ENCODE measurements at places on chromosomes 16 and 17.

DNA sequence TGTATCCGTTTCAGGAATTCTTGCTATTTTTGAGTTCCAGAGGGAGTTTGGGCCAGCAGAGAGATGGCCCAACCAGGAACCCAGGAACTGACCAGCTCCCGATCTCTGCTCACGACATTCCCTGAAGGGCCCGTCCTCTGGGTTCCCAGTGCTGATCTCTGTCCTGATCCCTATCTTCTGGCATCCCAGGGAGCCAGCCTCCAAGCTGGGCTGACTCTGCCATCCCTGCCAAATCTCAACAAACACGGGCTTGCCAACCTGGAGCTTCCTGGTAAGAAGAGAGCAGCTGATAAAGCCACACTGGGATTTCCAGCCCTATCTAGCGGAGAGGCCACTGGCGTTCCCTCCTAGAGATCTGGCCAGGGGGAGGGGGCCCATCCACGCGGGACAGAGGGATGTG, 16.2 kb downstream of the GPRC5B start:
- no peak for DNase-seq

- no peak for DNase-seq
Observed at GRCh38 chr16:10325783-10326543, 59.9 kb upstream of the ATF7IP2 start.

GRCh38 chr17:68605914-68606313, 4.7 kb upstream of the FAM20A start:
- no peak for DNase-seq

GRCh38 chr17:80466188-80466705, 10.2 kb downstream of the NPTX1 start:
- DNase-seq, result no peak

- no peak for DNase-seq
Observed at GRCh38 chr16:85452364-85453193, 160.5 kb upstream of the GSE1 start.

GRCh38 chr17:36212966-36213365, 2.1 kb downstream of the CCL4L2 start:
- DNase-seq, result no peak

GRCh38 chr17:17535957-17536356, 39.8 kb upstream of the RASD1 start:
- peak; percentile 71 for DNase-seq

DNA sequence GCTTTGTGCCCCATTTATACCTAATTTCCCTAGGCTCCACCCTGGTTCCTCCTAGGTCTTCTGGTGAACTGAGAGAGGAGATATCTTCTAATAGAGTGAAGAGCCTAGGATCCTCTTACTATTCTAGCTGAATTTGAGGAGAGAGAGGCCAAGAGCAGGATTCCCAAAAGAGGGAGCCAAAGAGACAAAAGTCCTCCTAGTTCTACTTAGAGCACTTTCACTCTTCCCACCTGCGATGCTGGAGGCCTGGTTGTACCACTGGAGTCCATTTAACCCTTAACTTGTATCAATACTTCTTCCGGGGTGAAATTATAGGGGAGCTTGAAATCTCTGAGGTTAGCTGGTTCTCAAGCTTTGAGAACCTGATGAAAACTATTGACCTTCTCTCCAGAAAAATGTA, 3.4 kb upstream of the SSH2 start:
- DNase-seq, result peak; percentile 7

GRCh38 chr16:62652441-62653120, 616.3 kb upstream of the CDH8 start:
- no peak for DNase-seq

DNA sequence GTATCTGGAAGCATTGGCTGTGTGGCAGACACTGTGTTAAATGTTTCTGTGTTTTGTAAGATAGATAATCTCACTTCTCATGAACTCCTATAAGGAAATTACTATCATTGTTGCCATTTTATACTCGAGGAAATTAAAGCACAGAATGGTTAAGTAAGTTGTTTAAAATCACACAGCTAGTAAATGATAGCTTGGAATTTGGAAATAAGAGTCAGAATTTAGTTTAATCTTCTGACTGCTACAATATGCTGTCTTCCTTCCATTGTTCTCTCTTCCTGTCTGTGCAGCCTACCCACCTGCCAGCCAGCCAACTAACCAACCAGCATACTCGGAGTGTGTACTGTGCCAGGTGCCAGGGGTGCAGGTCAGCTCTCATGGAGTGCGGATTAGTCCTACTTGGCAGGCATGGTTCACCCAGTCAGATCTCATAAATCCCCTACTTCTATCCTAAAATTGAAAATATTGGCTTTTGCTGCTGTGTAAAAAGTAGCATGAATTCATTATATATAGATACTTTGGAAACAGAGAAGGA, 79.9 kb upstream of the LGALS9 start:
- DNase-seq, result no peak

DNA sequence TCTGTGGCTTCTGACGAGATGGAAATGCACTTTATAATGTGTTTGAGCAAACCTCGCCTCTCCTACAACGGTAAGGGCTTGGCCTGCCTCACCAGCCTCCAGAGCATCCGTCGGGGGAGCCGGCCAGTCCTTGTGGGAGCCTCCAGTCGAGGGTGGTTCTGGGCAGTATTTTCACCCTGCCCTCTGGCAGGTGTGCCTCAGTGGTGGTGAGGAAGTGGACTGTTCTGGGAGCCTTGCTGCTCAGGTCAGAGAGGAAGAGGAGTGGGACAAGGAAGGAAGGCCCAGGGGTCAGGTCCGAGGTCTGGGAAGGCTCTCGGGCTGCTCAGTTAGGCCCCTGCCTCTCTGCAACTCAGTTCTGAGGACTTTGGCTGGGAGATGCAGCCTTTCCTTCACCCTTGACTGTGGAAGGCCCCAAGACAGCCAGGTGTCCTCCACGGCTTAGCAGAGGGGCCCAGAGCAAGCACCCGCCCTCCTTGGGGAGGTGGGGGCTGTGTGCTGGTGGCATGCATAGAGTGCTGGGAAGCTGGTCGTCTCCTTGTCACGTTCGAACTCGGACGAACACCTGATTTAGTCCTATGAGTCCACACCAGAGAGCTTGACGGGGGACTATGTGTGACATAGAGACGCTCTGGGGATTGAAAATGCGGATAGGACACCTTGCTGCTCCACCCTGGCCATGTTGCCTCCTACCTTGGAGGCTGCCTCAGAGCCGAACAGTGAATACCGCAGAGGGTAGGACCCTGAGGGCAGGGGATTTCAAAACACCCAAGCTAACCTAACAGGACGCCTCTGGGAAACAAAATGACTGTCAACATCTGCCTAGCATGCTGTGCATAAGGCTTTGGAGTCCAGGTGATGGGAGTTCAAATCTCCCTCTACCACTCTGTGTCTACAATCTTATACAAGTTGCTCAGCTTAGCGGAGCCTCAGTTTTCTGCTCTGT, 22.7 kb downstream of the LDHD start:
- DNase-seq, result no peak

DNA sequence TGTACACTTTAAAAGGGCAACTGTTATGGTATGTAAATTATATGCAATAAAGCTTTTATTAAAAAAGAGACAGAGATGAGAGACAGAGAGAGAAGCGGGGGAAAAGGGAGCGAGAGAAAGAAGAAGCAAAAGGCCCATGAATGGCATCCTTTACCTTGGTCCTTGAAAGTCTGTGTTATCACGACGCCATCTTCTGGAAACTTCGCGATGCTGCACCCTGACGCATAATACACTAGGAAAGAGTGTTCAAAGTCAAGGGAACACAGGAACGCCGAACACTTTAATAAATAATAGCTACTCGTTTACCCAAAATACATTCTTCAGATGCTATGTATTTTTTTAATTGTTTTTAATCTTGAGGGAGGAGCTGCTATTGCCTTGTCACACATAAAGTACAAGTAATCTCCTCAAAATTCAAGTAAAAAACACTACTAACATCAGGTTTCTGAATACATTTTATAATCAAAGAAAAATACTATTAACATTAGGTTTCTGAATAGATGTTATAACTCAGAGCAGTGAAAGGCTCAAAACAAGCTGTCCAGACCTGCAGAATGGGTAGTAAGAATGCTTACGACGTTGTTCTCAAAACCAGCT, 23.0 kb upstream of the SLC38A8 start:
- peak; percentile 65 for DNase-seq

DNA sequence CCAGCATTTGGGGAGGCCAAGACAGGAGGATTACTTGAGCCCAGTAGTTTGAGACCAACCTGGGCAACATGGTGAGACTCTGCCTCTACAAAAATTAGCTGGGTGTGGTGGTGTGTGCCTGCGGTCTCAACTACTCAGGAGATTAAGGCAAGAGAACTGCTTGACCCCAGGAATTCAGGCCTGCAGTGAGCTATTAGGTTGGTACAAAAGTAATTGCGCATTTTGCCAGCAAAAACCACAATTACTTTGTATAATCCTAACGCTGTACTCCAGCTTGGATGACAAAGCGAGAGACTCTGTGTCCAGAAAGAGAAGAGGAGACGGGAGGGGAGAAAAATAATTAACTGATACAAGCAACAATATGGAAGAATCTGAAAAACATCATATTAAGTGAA, 32.7 kb downstream of the YWHAE start:
- DNase-seq, result no peak

GRCh38 chr17:70307430-70308225, 138.3 kb downstream of the KCNJ2 start:
- DNase-seq, result peak; percentile 13

DNA sequence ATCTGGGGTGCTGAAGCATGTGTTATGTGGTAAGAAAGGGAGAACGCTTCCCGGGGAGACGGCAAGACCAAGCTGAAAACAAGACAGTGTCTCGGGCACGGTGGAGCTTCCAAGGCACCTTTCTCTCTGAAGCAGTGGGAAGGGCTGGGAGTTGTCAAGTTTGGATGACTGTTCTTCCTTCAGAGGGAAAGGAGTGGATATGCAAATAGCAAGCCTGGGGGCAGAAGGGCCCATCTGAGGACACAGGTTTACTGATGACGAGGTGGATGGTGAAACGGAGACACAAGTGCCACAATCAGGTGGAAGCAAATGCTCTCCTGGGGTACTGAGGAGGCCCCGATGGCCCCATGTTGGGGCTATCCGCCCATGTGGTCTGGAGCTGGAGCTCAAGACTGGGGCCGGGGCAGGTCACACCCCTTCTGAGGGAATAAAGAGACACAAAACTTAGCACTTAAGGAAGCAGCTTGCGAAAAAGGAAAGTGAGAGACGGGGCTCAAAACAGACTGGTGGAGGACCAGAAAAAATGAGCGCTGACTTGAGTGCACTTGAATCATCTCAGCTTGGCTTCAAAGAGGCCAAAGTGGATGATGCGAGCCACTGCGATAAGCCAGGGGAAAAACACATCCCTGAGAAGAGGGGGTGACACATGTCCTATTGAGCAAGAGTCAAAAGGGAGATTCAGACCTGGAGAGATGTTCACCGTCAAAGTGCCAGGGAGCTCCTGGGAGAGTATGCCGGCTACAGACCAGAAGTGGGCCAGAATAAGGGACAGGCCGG, 34.8 kb upstream of the MTSS2 start:
- DNase-seq, result no peak

DNA sequence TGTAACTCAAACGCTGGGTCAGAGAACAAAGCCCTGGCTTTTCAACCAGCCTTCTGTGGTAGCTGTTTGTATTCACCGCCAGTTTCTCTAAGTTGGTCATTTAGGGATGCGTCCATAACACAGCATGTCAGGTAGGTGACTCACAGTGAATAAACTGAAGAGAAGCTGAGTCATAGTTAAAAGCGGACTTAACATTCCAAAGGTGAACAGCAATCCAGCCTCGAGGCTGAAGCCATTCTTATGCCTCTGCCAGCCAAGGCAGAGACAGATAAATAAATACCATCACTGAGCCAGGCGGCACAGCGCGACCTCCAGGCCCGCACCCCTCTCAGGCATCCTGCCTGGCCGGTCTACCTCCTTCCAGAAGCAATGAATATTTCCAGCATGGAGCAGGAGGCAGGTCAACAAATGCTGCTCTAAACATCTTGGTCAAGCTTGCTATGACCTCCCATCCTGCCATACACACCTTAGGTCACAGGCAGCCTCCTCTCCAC, 12.4 kb upstream of the CACNG4 start:
- DNase-seq, result peak; percentile 87

DNA sequence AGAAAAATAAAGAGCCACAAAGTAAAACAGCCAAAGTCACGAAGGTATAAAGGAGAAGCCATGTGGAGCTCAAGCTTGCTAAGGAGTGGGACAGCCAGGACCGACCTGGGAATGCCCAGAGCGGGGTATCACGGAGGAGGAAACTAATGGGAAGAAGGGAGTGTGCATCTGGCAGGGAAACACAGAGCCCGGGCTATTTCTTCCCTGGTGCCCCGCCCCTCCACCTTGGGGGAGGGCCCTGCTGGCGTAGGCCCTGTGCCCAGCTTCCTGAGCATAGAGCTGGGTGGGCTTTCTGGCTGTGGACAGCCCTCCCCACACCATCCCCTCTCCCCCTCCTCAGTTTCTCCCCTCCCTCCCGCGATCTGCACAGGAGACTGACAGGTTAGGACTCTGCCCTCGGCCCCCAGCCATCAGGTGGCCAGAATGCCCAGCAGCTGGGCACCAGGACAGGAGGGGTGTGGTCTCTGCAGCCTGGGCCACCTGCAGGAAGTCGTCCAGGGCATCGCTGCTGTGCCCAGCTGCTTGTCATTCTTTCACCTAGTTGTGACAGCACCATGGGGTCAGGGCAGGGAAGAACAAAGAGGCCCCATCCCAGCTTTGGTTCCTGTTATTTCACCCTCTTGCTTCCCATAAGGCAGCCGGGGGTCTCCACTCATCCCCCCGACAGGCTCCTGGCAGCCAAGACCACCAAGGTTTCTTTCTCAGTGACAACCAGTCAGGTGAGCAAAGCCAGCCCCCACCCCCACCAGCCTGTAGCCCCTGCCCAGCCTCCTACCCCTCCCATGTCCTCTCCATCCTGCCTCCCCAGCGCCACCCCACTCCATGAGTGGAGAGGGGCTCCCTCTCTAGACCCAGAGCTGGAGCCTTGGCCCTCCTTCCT, 7.1 kb upstream of the DCAF7 start:
- peak; percentile 3 for DNase-seq

- peak; percentile 68 for DNase-seq
Observed at GRCh38 chr17:44345454-44346026, 438 bp downstream of the GRN start.

- no peak for DNase-seq
Observed at GRCh38 chr16:3874794-3875692, 5.5 kb downstream of the CREBBP start.
